Activated CD4-positive, alpha-beta memory T cell treated with anti-CD3 and anti-CD28 coated beads for 36 hours (primary cell): ENCODE measurements at places on chromosomes 1 and 21. TPM values are rescaled to one million over a fixed set of nuclear protein-coding genes. Genes with fewer than 3 reads are reported as not detected.

- peak; percentile 72 for DNase-seq
Observed at GRCh38 chr1:64962441-64962840, 3.9 kb downstream of the JAK1 start.

GRCh38 chr1:207328004-207328403, 6.5 kb downstream of the CD55 start:
- DNase-seq: no peak

DNA sequence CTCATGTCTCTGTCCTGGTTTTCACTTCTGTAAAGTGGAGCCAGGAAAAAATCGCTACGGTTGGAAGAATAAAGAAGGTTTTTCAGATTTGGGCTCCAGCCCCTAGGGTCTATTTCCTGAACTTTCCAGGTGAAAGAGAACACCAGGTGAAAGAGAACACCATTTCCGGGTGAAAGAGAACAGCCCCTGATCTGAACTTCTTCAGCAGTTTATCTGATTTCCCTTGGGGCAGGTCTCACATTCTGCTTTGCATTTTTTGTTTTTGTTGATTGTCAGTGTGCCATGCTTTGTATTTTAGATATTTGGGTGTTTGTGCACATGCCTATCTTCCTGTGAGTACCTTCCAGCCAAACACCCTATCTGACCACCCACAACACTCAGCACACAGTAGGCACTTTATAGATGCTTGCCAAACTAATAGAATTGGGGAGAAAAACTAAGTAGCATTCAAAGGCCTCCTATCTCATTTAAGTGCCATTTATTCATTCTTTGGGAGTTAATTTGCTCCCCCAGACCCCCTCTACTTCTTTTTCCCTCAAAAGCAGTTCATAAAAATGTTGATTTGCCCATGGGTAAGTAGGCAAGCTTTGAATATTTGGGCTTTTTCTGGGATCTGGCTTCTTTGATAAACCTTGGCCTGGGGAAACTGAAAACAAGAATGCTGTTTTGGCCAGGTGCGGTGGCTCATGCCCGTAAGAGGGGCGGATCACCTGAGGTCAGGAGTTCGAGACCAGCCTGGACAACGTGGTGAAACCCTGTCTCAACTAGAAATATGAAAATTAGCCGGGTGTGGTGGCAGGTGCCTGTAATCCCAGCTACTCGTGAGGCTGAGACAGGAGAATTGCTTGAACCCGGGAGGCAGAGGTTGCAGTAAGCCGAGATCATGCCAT, 2.2 kb downstream of the NAV1 start:
- DNase-seq: no peak

DNA sequence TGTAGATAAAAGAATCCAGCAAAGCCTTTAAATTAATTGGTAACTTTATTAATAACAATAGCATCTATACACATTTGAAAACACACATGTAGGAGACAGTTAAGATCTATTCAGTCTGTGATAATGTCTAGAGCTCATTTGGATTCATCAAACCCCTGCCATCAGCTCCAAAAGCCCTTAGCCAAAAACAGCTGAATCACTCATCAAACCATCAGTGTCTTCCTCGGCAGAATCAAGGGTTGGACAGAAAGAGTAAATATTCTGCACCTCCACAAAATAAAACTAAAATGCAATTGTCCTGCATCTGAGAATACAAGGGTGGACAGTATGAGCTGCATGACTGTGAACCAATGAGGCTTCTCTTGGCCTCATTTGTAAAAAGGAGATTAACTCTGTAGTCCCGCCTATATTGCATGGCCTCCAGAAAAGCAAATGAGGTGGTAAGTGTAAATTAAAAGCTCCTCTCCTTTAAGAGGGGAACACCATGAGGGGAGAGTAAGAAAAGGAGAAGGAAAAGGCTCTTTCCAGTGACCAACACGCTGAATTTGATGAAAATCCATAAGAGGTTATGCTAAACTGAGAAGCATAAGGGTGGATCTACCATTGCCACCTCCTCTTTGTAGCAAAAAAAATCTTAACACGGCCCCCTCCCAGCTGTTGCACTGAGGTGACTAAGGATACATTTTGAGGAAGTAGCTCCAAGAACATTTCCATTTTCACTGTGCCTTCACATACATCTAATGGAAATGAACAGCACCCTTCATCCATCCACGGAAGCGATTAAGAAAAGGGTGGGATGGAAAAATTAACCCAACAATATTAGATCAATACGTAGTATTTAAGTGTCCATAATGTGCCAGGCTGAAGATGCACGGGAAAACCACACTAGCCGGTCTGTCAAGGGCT, 14.7 kb upstream of the BOLA1 start:
- peak; percentile 56 for DNase-seq

- no peak for DNase-seq
Observed at GRCh38 chr1:202201971-202202370, 8.4 kb downstream of the LGR6 start.

- no peak for DNase-seq
Observed at GRCh38 chr1:93816970-93817678, 61.9 kb downstream of the DNTTIP2 start.

DNA sequence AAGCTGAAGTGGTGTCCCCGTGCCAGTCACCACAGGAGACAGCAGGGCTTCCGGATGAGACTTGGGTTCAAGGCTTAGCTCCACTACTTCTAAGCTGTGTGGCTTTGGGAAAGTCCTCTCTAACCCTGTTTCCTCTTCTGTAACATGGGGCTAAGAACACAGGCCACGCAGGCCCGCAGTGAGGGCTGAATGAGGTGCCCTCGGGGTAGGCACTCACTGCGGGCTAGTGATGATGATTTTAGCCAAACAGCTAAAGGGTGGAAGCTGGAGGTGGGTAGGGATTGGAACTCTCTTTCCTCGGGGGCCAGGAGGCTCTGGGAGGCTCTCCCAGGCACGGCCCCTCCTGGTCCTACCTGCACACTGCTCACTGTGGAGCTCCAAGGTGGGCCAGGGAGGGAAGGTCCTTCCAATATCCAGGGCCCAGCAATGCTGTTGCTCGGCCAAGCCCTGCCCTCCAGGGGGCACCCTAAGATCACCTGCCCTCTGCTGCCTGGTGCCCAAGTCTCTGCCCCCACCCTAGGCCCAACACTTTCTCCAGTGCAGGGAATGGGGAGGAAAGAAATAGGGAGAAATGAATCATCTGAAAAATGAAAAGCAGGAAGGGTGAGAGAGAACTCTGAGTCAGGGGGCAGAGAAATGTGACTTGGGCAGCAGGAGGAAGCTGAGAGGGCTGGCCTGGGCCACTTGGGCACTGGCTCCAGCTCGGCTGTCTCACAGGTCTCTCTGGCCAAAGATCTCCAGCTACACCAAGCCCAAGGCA, 19.2 kb upstream of the EVA1B start:
- DNase-seq: peak; percentile 70

DNA sequence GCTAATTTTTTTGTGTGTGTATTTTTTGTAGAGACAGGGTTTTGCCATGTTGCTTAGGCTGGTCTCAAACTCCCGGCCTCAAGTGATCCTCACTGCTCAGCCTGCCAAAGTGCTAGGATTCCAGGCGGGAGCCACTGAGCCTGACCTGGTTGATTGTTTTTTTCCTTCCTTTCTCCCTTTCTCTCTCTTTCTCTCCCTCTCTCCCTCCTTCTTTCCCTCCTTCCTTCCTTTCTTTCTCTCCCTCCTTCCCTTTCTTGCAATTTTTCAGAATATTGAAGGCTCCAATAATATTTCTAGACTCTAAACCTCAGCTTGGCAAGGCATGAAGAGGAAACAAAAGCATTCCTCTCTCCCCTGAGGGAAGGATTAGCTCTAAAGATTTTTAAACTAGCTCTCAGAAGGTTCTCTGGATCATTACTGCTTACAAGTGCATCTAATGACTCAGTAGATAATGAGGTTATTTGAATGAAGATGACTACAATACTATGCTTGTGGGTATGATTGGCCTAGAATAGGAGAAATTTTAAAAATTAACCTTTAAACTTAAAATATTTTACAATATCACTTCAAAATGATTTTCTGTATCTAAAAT, 68.5 kb upstream of the GADD45A start:
- no peak for DNase-seq

DNA sequence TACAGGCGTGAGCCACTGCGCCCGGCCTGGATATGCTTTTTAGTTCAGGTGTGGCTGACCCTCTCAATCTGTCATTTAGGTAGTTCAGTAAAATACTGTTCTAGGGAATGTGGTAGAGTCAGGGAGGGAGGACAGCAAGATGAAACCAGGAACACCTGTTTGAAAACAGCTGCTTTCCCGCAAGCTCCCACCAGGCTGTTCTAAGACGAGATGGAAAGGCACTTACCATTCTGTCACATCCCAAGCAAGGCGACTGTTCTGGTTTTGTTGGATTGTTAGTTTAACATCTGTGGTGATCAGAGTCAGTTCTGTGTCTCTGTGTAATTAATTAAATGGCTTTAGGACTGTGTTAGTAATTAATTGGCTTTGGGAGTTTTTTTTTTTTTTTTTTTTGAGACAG, 2.9 kb downstream of the CHAF1B start:
- no peak for DNase-seq

DNA sequence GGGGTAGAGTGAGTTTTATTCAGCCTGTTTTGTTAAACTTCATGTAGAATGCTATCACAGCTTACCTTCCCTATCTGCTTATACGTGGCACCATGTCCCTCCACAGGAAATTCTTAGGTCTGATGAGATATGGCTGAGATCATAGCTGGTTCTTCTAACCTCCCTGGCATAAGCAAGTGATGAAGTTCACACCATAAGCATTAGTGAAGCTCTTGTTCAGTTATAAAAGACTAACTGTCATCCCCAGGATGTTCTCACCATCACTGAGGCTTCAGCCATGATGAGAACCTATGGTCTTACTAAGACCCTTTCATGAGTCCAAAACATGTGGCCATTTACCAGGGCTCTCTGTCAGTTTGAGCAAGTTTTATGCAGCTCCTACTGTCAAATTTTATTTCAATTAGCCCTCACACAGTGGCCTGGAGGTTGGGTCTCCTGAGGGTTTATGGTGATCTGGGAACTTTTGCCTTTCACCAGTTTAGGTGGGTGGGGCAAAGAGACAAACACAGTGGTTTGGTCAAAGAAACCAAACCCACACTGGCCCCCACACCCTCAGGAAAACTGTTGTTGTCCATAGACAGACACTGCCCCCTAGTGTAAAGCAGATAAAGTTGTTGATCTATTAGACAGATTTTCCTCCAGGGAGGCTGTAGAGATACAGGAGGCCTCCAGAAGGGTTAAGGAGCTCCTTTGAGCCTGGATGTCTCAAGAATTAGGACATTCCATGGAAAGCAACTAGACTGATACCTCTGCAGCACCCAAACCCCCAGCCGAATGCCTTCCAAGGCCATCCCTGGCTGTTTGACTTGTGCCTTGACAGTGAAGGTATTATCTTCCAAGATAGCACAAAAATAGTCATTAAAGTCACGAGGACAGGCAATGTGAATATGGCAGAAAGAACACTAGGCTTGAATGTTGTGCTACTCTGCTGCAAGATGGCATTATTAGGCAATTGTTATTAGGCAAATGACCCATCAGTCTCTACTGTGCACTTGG, 5.0 kb downstream of the SLC22A15 start:
- DNase-seq: no peak

DNA sequence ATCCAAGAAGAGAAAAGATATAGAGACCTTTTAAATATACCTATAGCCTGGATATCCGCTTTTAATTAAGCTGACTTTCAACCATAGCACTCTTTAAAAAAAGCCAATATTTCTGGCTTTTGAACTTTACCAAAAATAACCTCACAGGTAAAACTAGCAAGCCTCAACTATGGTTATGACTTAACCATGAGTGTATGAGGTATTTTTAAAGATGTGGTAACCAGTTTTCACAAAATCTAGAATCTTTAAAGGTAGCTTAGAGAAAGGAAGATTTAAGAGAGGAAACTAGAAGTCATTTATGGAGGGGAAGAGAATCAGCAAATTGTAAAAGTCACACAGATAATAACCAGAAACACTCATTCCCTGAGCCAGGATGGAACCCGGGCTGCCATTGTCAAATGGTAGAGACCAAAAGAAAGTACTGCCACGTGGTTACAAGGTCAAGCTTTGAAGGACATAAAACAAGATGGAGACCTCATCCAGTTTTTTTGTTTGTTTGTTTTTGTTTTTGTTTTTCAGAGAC, 288.4 kb upstream of the RGS18 start:
- no peak for DNase-seq

DNA sequence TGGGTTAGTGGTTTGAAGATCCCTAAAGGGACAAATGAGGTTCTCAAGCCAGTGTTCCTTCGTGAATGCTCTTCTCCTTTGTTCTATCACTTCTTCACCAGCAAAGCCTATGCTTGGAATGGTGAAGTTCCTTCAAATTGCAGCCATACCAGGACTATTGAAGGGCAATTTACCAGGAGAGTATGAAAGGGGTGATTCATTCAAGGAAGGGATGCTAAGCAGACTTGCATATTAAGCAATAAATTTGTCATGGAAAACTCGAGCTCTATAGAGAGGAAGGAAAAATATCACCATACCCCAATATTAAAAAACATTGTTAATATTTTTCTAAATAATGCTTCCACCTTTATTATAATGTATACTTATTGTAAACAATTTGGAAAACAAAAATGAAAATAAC, 9.3 kb upstream of the TSNAX start:
- no peak for DNase-seq

DNA sequence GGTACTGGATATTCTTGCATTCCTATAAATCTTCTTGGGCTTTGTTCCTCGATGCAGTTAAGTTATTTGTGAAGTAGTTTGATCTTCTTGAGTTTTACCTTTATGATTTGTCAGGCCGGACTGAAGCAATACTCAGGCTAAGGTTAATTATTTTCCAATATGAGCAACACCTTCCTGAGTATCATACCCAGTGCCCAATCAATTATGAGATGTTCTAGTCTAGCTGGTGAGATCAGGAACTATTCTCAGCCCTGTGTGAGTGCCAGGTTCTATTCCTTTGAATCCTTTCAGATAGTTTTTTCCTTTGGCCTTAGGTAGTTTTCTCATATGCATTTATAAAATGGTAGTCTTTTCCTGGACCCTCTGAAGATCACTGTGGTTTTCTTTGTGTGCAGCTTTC, 92.5 kb downstream of the SCMH1 start:
- DNase-seq: no peak

DNA sequence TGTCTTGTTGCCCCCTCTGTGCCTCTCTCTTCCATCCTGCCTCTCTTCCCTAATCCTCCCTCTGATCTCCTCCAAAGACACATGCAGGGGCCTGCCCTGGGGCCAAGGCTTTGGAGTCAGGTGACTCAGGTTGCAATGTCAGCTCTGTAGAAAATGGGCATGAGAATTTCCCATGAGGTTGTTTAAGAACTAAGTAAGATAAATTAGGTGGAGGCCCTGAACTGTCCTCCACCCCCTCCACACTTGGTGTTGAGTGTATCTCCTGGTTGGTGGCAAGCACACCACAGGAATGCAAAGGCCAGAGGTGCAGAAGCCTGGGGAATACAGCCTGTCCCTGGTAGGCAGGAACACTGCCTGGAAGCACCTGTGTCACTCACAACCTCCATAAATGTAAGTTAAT, 63.9 kb upstream of the GRIK3 start:
- DNase-seq: no peak

GRCh38 chr1:84888753-84889152, 4.3 kb downstream of the LPAR3 start:
- DNase-seq: peak; percentile 35

TPRG1L gene
- total RNA-seq: 10.4 TPM

SPRR1B gene
- total RNA-seq: not detected

ZMYND12 gene
- 0.97 TPM for total RNA-seq

SLFNL1 gene
- total RNA-seq: not detected

FCER1A gene
- total RNA-seq: not detected

DYNLT5 gene
- total RNA-seq: not detected
